ENCODE measurements at places on chromosomes 7 and 10. TPM values are rescaled to one million over a fixed set of nuclear protein-coding genes. Genes with fewer than 3 reads are reported as not detected.

Gene CYP3A5
- 1.1 TPM for total RNA-seq

Gene ITIH5
- total RNA-seq: 0.09 TPM

Gene HDAC9
- total RNA-seq: 40.6 TPM

Gene ABCF2
- 50.9 TPM for total RNA-seq

- DNase-seq: no peak
These were observed 60.4 kb upstream of the NPVF start for GRCh38 chr7:25288556-25289307.

GRCh38 chr10:25974897-25975459 lies 40.9 kb downstream of the MYO3A start:
- DNase-seq: no peak

Measured in fibroblast of the aortic adventitia (primary cell).